ENCODE measurements at places on chromosomes 1 and 21.

- no peak for DNase-seq
Observed at GRCh38 chr1:230208619-230209261, 141.7 kb downstream of the GALNT2 start.

DNA sequence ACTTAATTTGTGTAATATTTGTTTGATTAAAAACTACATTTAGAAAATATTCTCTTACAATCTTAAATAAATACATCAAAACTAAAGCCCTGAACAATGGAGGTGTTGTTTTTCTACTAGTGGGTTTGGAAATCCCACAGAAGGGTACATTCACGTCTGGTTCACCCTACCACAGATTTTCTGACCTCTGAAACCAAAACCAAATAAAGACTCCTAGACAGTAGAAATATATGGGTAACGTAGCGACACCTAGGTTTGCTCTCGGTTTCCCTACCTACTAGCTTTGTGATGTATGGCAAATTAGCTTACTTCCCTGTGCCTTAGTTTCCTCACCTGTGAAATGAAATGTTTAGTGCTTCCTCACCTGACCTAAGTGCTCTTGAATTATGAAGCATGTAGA lies 312.6 kb downstream of the DPYD start:
- no peak for DNase-seq

- DNase-seq: no peak
Observed at GRCh38 chr1:44847845-44848244, 4.8 kb upstream of the PTCH2 start.

GRCh38 chr21:46424621-46425020 lies 34.1 kb upstream of the DIP2A start:
- no peak for DNase-seq

DNA sequence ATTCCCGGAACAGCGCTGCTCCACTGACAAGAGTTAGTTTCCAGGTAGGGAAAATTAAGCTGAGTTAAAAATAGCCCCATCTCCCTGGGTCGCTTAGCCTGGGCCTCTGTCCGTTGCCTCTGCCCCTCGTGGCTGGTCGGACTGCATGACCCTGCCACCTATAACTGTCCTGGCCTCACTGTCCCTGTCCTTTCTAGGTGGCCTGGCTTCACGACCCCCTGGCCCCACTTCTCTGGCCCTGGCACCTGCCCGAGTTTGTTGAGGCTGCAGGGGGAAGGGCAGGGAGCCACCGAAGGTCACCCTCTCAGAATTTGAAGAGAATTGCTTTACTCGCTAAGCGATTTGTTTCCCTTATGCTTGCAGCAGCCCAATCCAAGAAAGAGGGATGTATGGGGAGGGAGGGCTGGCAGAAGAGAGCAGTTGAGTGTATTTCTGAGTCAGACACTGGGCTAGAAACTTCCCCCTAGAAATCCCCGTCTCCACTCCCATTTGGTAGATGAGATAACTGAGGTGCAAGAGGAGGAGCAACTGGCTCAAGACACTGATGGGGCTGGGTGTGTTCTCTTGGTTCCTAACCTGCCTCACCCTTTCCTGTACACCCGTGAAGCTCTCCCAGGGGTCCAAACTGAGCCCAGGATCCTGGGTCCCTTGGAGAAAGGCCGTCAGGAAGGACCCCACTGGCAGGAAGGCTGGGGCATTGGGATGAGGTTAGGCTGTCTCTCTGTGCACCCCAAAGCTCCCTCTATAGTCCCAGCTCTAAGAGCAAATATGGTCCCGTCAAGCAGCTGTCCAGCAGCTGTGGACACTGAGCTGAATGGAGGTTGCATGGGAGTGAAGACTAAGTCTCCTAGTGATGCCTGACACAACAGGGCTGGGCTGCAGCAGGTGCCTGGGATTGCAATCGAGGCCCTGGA lies 2.9 kb upstream of the EDN2 start:
- DNase-seq: no peak

DNA sequence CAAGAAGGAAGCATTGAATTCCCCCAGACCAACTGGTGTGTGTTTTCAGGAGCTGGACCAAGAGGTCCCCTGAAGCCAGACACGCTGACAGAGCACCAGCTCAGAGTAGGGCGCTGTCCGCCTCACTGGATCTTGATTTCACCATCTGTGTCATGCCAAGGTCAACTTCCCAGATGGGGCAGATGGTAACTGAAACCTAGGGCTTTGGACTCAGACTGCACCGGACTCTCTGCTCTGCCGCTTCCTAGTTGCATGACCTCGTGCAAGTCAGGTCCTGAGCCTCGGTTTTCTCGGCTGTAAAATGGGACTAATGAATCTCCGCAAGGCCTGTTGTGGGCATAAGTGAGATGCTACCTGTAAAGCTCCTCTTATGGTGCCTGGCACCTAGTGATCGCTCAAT lies 17.9 kb upstream of the CASZ1 start:
- no peak for DNase-seq

DNA sequence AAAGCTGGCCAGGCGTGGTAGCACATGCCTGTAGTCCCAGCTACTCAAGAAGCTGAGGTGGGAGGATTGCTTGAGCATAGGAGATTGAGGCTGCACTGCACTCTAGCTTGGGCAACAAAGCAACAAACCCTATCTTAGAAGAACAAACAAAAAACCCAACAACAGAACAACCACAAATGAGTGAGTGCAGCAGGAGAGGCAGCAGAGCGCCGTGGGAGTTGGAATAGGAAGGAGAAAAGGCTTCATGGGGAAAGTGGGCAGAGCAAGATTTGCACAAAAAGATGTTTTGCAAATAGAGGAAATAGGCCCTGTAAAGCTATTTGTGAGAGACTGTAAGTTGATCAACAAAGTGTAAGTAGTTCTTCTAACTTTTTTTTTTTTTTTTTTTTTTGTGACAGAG lies 19.6 kb downstream of the SMAP2 start:
- DNase-seq: no peak

- peak; percentile 51 for DNase-seq
Observed at GRCh38 chr1:182301467-182302198, 90.0 kb downstream of the GLUL start.

- no peak for DNase-seq
Observed at GRCh38 chr21:37787456-37787855, 128.8 kb downstream of the KCNJ6 start.

GRCh38 chr1:43880604-43881003 lies 53.0 kb upstream of the ARTN start:
- no peak for DNase-seq

DNA sequence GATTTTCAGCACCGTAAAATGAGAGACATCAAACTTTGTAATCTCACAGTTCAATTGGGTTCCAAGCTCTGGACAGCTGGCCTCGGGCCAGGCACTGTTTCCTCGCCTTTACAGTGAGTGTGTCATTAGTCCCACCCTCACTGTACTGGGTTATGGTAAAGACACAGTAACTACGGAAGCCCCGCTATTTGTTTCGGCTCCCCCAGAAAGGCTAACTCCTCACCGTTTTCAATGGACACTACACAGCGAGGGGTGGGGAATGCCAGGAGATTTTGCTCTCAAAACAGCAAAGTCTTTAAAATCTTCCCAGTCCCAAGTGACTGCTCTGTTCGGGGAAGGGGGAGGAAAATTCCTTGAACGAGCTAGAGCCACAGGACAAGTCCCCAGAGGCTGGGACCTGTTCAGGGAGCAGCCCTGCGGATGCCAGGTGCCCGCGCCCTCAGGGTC lies 757 bp upstream of the SPSB1 start:
- peak; percentile 76 for DNase-seq

DNA sequence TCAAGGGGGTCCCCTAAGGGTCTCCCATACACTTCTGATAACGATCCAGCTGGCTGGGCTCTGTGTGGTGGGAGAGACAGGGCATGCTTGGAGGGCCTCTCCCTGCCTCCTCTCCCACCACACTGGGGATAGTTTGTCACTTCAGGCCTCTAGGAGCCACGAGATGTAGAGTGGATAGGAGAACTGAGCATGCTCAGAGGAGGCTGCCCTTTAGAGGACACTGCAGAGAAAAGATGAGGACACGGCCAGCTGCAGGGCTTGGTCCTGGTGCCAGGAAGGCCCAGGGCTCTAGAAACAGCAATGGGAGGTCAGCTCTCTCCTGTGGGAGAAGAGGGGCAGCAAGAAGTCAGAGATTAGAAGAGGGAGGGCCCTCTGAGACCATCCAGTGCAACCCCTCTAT lies 25.7 kb downstream of the SLC9A1 start:
- DNase-seq: no peak

DNA sequence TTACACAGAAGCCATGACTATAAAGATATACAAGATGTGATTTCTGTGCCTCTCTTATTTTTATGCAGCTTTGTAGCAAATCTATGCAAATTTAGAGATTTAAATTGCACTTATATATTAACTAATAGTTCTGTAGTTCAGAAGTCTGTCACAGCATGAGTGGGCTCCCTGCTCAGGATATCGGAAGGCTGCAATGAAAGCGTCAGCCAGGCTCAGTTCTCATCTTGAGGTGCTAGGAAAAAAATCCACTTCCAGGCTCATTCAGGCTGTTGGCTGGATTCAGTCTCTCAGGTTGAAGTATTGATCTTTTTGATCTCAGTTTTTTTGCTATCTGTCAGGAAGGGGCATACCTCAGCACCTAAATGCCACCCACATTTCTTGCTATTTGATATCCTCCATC lies 487.4 kb upstream of the DEPDC1 start:
- DNase-seq: no peak

DNA sequence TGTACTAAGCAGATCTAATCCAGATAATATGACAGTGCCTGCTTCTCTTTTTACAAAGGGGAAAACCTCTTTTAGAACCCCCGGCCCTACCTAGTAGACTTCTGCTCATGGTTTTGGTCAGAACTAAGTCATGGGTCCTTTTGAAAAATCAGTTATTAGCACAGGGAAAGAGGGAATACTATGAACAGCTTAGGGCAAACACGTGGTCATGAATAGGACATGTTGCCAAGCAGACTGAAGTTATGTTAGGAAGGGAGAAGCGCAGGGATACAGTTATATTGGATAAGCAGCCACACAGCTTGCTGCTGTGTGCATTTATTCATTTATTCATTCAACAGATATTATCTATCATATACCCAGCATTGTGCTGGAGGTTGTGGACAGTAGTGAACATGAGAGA lies 25.3 kb upstream of the IGSF3 start:
- DNase-seq: no peak

DNA sequence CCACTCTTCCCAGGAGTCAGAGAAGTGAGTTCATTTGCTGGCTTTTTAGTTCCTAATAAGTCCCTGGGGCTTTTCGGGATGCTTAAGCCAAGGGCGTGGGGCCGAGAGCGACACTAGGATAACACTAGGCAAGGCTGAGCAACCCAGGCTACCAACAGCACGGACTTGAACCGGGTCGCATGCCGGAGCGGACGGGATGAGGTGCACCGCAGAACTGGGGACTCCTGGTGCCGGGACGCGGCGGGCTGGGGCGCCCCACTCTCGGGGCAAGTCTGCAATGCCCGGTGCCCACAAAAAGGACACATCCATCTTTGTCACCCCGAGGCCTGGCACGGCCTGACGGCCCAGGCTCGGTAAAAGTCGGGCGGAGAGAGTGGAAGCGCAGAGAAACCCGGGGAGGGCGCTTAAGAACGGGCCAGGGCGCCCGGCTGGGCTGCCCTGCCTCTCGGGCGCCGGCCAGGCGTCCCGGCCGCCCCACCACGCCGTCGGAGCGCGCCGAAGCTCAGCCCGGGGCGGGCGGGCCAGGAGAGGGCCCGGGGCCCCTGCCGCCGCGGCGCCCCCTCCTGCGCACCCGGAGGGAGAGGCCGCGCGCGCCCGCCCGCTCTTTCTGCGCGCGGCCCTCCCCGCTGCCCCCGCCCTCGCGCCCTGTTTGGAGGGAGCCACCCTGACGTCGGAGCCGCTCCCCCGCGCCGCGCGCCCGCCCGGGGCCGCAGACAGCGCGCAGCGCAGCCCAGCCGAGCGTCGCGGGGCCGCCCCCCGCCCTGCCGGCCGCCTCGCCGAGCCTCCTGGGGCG lies at the start of gene NBL1:
TSS of gene NBL1 (plus strand) at position 710 of the 793 bp plus-strand sequence. CDS start 10,720 bp downstream, outside the sequence.
- DNase-seq: peak; percentile 69

- DNase-seq: no peak
Observed at GRCh38 chr1:87958201-87958600, 629.5 kb downstream of the LMO4 start.

DNA sequence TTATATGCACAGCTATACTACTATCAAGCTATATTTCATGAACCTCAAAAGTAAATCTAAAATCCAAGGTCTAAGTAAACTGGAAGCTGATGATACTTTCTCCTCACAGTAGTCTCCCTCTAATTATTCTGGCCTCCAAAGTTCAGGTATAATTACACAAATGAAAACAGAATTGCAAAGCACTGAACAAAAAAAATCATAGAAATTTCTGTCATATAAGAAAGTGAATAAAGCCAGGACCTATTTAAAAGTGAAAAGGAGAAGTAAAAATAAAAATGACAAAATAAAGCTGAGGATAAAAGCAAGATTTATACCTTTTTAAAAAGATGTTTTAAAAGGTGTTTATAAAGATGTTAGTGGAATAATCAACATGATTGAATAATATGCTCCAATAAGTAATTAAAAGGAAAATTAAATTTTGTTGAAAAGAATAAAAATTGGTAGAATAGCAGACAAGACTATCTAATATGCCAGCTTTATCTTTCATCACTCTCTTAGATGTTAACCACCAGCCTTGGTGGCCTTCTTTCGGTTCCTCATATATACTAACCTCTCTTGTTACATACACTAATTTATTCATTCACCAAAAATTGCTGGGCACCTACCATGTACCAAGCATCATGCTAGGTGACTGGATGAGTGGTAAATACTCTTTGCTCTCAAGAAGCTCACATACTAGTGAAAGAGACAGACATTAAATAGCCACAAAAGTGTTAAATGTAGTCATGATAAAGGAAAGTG lies 25.1 kb downstream of the SHCBP1L start:
- DNase-seq: no peak

GRCh38 chr1:153400244-153400643 lies 9.4 kb upstream of the S100A8 start:
- no peak for DNase-seq

DNA sequence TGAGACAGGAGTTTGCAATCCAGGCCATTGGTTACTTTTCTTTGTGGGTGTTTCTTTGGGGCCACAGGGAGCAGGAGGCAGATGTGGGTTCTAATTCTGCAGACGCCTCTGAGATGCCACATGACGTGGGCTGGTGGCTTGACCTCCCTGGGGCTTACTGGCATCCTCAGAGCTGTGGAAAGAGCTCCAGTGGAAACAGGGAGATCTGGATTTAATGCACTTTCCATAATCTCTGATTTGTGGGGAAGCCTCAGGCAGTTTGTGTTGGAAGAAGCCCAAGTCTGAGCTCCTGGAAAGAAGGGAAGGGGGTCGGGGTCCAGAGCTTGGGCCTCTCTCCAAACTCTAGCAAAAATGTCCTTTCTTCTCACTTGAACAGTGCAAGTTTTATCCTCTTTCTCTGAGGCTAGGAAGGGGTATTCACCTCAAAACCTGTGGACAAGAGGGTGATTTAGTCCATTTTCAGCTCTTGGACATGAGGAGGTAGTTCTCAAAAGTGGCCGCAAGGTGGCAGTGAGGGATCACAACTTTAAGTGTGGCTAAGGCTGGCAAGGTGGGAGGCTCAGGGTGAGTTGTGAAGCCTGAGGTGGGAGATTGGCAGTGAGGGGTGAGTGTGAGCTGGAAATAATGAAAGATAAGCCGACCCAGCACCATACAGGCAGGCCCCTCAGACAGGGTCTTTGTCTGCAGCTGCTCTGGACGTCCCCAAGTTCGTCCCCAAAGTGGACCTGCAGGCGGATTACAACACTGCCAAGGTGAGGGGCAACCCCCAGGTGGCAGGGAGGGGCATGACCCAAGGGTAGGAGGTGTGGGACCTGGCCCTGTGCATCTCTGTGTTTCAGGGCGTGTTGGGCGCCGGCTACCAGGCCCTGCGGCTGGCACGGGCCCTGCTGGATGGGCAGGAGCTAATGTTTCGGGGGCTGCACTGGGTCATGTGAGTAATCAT lies 9.2 kb downstream of the IKBKE start:
- DNase-seq: peak; percentile 76
